NCI-H2081 treated with DMSO at 0.1 percent for 48 hours (cell line): ENCODE measurements at places on chromosomes 3 and 15.

DNA sequence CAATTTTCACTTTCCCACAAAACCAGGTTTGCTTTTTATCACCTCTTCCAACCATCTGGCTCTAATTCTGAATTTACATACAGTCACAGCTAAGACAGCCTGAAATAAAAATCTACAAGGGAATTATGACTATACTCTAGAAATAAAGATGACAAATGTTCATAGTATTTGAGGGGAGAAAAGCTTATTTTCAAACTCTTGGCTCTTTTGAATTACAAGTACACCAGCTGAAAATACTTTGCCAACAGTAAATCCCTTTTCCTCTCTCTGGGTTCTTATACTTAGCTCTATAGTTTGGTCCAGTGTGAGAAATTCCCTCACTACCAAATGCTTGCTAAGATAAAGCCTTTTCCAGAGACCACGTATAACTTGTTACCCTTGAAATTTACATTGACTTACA is 1037.9 kb downstream of the ROBO1 start:
- no peak for DNase-seq

DNA sequence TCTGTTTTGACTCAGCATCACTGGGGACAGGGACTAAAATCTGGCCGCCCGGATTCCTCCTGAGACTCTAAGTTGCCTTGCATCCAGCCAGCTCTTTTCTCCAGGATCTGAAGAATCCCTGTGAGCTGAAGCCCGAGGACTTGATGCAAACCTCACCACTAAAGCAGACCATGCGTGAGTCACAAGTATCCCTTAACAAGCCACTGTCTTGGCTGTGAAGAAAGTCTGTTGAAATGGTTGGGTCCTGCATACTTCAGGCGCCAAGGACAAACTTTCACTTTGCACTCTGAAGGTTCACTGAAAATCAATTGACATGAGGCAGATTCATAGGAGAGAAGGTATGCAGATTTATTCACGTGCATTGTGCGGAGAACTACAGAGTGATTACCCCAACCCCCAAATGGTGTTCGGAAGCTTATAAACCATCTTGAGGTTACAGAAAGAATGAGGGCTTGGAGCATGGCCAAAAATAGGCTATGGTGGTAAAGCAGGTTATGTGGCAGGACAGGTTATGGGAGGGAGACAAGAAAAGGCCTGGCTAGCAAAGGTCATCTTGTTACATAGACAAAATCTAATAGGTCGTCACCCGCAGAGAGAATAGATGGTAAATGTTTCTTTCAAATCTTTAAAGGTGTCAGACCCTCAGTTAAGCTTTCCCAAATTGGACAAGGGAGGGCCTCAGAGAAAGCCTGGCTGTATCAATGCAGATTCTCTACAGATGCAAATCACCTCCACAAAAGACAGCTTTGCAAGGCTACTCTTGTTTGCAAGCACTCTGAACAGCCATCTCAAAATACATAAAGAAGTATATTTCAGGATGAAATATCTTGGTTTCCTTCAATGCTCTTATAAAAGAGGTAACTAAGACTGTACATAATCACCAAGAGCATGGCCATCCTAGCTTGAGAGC is 126.3 kb upstream of the PLAAT1 start:
- DNase-seq: no peak

- no peak for DNase-seq
Observed at GRCh38 chr3:142087676-142088075, 61.7 kb downstream of the TFDP2 start.

GRCh38 chr3:179531576-179531975 is 31.1 kb upstream of the ACTL6A start:
- no peak for DNase-seq

GRCh38 chr3:113276751-113277080 is 65.4 kb downstream of the BOC start:
- no peak for DNase-seq

GRCh38 chr3:7871003-7871560 is 630.5 kb upstream of the LMCD1 start:
- DNase-seq: no peak

DNA sequence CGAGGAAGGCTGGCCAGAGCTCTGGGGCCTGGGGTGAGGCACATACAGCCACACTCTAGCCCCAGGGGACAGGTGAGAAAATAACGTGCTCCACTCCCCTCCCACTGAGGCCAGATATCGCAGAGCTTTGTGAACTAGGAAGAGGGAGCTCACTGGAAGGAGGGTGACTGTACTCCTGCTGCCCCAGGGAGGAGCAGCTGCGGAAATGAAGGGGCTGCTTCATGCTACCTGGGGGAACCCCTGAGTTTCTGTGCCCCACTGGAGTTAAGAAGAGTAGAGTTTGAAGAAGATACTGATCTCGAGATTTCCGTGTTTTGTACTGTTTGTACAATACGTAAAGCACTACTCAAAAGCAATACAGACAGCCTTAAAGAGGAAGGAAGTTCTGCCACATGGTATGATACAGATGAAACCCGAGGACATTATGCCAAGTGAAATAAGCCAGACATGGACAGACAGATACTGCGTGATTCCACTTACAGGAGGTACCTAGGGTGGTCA is 44.6 kb downstream of the CMTM6 start:
- no peak for DNase-seq

GRCh38 chr3:189635339-189635738 is 4.2 kb downstream of the TP63 start:
- DNase-seq: no peak

GRCh38 chr3:58728723-58729122 is 62.1 kb upstream of the FAM3D start:
- no peak for DNase-seq

GRCh38 chr3:167940241-167940640 is 155.5 kb downstream of the GOLIM4 start:
- DNase-seq: no peak

DNA sequence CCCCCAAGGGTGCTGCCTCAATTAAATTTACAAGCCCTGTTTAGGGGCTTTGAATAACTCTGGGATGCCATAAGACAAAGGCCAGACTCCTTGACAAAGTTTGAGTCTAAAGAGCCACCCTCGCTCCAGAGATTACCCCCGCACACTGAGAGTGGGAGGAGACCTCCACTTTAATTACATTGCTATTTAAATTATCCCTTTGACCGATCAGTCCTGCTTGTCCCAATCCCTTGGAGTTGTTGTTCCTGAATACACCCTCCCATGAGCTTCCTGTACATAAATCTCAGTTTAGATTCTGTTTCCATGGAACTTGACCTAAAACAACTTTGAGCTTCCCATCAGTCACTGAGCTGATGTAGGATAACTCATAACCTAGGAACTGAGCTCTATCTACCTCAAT is 596.3 kb downstream of the PYDC2 start:
- no peak for DNase-seq

- DNase-seq: no peak
Observed at GRCh38 chr15:98951493-98952320, 55.9 kb downstream of the PGPEP1L start.

DNA sequence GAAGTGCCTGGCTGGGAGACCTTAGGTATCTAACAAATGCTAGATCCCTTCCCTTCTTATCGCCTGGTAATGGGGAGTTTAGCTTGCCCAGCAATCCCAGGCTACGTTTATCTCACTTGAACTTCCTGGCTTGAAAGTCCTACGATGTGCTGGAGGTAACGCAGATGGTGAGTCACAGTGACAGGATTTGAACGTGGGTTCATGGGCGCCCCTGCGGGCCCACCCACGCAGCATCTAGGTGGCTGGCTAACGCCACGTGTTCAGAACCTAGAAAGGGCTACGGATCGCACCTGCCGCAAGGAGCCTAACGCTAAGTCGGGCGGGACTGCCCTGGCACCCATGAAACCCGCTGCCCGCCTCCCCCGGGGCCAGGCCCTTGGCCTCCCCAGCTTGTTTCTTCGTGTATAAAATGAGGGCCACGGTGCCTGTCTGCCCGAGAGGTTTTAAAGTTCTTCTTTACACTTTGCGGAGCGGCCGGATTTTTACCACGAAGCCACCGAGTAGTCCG is 600 bp upstream of the USP3 start:
- no peak for DNase-seq

DNA sequence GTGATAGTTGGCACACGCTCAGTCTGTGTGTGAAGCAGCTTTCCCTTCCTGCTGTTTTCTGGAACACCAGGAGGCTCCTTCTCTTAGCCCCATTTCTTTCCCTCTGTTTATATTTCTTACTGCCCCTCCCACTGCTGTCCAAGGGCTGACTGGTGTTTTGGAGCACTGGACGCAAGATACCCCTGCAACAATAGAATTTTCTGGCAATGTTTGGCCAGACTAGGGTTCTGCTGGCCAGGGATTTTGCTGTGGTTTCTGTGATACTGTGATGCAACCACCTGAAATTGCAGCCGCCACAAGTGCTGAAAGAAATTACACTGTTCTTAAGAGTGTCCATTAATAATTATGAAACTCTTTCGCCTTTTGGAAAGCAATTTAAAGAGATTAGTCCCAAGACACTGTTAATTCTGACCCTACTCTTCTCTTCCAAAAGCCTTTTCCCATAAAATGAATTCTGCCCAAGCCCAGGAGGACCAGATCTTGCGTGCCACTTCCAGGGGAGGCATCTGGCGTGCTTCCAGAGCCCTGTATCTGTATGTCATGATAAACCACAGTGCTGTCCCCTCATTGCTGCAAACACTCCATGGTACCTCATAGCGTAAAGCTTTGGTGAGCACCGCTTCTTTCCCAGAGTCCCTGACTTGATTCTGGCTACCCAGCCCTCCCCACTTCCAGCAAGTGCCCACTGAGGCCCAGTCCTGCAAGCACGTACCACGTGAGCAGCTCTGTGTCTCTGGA is 159.4 kb upstream of the CHRM5 start:
- no peak for DNase-seq

GRCh38 chr15:48939648-48940047 is 24.1 kb downstream of the SHC4 start:
- DNase-seq: no peak

GRCh38 chr3:184601576-184602371 is 40.2 kb downstream of the EPHB3 start:
- no peak for DNase-seq

DNA sequence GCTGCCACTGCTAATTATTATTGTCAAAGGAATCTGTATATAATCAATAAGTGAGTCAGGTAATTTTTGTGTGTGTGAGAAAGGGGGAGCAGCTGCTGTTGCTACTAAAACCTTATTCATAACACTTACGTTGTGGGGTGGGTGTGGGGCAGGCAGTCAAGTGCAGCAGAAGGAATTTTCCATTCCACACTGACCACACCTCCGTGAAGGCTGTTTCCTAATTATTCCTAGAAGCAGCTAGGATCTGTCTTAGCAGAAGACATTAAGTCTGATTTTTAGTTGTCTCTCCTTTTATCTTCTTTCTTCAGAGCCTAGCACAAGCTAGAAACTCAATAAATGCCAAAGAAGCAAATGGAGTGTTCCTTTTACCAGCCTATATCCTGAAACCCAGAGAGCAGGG is 4.0 kb upstream of the U2SURP start:
- no peak for DNase-seq

DNA sequence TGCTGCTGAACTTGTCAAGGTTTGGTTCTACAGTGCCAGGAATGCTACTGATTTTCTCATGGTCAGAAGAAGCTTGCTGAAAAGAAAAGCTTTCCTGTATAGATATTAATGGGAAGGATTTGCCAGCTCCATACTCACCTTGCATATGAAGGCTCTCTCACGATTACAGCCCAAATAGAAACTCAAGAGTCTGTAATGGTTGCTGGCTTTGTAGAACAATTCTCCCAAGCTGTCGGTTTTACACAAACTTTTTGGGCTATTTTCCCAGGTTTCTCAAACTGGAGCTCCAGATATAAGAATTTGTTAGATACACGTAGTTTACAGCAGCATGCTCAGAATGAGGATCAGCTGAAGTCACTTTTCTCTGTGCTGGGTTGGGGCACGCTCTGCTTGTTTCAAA is 30.1 kb upstream of the LRRC3B start:
- DNase-seq: no peak

DNA sequence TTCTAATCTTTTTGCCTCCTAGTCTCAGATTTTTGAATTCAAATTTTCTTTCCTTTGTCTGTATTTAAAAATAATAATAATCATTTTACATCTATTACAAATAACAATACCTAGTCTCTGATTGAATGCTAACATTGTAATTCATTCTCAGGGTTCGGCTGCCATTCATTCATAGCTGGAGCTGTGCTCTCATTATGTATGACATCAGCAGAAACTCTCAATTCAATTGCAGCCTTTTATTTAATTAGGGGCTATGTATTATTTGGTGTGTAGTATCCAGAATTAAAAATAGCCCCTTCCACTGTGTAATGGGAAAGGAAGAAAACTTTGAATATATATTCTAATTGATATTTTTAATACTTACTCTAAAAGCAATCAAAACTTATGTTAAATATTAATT is 270.4 kb upstream of the MDFIC2 start:
- no peak for DNase-seq

- no peak for DNase-seq
Observed at GRCh38 chr3:70182166-70182565, 130.3 kb downstream of the MDFIC2 start.

GRCh38 chr15:95440712-95441111 is 889.8 kb upstream of the NR2F2 start:
- no peak for DNase-seq

DNA sequence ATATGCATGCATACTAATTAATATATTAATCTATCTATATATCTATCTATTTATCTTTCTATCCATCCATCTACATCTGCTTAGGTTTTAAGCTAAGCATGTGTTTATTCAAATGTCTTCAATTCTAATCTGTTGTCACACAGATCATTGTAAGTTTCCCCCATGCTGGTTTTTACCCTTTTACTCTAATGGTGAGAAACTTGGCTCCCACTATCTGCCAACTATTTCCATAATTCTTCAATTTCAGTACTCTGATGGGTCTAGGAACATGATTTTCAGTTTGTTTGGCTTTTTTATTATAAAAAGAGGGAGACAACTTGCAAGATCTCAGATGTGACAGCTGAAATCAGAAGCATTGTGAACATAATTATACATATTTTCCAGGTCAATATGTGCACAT is 773.8 kb downstream of the PLOD2 start:
- DNase-seq: no peak

DNA sequence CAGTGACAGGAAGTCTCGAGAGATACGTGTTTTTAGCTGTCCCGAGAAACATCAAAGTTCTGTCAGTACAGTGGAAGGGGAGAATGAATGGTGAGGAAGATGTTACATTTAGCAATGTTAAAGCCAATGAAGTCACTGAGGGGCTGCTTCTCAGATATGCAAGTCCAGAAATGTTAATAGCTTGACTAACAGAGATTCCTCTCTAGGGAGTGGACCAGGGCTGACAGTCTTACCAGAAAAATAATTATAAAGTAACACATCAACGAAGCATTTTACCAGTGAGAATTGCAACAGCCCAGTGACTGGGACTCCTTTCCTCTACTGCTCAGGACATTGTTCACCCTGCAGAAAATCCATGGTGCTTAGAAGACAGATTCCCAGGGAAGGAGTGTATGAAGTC is 23.9 kb downstream of the GALNT15 start:
- no peak for DNase-seq

DNA sequence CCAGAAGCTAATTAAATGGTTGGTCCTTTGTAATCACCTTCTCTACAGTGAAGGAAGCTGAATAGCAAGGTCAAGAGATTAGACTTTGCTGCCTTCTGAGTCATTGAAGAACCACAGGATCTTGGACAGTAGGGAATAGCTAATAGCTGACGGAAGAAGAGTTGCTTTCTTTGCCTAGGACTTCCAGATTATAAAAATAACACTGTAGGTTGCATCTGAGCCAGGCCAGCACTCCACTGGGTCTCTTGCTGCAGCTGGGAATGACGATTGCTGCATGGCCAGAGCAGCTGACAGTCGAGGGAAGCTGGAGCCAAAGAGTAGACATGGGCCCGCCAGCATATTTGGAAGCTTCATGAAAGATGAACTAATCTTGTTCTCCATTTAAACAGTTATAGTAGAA is 81.5 kb upstream of the KCNMB2 start:
- no peak for DNase-seq
